ENCODE measurements at places on chromosomes 2 and 18.

- no peak for DNase-seq
Observed at GRCh38 chr2:12935222-12935621, 218.5 kb downstream of the TRIB2 start.

DNA sequence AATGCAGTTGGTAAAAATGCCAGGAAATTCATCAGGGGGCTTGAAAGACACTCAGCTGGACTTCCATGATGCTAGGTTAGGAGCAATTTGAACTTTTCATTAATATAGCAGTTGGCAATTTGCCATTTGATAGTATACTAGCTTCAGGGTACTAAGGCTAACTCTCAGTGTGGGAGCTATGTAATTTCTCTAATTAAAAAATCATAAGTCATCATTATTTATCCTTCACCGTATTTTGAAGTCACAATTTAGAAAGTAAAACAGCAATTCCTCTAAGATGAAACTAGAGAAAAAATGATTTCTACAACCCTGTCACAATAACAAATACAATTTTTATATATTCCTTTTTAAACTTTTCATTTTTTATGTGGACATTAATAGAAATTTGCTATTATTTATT is 190.8 kb downstream of the GPD2 start:
- DNase-seq, result no peak

- no peak for DNase-seq
Observed at GRCh38 chr18:7259475-7259874, 28.6 kb downstream of the LRRC30 start.

DNA sequence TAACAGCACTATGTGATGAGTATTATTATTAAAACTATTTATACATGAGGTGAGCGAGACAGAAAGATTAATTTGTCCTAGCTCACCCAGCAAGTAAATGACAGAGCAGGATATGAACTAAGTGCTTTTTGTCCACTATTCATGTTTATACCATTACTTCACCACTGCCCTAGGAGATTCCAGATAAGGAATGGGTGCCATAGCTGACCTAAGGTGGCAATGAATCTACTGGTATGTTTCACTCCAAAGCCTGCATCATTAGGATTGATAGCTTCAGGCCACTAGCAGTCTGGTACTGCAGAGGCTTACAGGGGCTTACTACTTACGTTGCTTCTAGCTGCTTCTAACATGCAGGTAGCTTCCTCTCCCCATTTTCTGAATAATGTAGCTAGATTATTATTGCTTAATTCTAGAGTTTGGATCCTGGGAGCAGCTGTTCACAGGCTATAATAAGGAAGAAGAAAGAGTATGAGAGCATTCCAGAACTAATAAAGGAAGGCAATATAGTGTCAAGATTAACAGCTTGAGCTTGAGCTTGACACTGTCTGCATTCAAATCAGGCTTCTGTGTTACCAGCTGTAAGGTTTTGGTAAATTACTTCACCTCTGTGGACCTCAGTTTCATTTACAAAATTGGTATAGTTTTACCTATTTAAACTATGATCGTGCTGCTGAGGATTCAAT is 153.7 kb downstream of the GALNT3 start:
- no peak for DNase-seq

DNA sequence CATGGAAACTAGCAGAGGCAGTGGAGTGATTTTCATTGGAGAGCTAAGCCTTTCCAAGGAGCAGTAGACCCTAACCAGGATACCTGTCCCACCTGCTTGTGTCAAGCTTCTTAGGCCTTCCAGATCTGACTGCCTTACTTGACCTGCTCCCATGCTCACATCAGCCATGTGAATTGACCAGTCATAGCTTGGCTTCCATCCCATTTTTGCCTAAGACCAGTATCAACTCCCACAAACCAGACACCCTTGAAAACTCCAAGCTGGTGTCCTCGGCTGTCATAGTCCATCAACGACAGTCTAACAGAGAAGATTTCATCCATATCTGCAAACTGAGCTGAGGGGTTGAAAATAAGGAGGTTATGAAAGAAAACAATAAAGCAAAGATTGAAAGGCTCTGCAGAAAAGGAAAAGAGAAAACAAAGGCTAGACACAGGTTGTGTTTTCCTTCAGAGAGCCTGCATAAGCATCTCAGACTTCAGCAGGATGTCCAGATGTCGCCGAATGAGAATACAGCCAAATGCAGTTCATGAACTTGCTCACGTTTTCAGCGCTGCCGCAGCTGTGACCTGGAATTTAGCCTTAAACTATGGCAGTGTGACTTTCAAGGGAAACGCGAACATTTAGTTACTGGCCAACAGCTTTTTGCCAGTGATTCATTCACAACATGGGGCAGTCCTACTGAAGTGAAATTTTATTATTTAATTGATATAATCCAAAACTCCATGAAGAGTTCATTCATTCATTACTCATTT is 868.1 kb upstream of the ID2 start:
- DNase-seq, result no peak

DNA sequence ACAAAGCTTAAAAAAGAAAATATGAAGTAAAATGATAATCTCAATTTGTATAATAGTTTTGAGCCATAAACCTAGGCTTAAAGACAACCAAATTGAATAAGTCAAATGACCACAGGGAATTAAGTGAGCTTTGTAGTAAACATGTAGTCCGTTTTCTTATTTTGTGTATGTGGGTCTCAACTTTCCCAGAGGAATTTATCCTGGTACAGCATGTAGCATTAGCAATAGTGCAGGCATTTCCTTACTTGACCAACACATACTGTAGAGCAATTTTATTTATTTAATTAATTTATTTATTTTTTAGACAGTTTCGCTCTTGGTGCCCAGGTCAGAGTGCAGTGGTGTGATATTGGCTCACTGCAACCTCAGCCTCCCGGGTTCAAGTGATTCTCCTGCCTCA is 37.5 kb upstream of the MTCL1 start:
- DNase-seq, result no peak

DNA sequence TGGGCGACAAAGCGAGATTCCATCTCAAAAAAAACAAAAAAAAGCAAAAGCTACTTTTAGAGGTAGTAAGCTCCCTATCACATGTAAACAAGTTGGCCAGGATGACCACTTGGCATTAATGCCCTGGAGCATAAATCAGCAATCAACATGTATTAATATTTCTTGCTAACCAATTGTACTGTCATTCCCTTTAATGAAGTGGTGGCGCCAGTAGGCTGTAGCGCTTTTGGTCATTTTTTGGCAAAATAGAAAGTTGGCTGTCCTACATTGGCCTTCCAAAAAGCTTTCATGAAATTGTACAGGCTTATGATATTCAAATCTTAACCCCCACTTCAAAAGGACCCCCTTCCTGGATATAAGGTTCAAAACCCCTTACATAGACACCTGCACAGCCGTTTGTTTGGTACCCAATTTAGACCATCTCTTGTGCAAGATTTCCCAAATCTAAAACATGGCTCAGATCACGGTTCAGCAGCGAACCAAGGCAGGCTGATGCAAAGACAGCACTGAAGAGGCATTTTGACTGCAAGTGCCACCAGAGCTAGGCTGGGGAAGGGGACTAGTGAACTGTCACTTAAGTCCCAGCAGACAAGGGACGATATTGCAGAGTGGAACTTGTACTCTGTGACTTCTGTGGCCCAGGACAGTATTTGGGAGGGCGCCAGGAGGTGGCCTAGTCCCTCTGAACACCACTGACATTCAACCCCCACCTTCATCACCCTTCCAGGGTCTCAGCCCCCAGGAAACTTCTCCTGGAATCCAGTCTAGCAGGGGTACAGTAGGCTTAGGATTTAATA is 31.9 kb downstream of the SMAD7 start:
- DNase-seq, result no peak

- DNase-seq, result no peak
Observed at GRCh38 chr2:239669899-239670460, 269.2 kb upstream of the HDAC4 start.

- no peak for DNase-seq
Observed at GRCh38 chr2:190767821-190768220, 112.8 kb upstream of the GLS start.
